ENCODE measurements at places on chromosomes 6 and 20. TPM values are rescaled to one million over a fixed set of nuclear protein-coding genes. Genes with fewer than 3 reads are reported as not detected.

GRCh38 chr6:158815379-158815724 is 3.8 kb downstream of the EZR start:
- DNase-seq: no peak

- DNase-seq: no peak
Measured at GRCh38 chr6:28537065-28537464, 11.4 kb downstream of the GPX5 start.

SOX4 gene
- total RNA-seq: 26.4 TPM

DNA sequence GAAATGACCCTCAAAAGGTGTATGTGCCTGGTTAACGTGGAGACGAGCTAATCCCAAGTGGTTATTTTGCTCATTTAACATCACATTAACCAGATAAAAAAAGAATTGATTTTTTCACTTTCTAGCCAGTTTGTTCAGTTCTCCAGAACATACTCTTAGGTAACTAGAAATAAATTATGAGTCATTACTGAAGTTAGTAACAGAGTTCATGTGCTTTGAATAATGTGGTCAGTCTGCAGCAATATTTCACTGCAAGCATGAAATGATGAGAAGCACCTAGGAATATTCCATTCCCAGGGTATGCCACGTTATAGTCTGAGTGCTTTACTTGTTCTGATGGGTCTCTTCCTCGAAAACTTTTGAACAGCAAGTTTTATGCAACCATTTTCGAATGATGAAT is 138.3 kb upstream of the INSM1 start:
- peak; percentile 34 for DNase-seq

- DNase-seq: no peak
Measured at GRCh38 chr6:148348778-148349177, 6.1 kb downstream of the SASH1 start.

- DNase-seq: no peak
Measured at GRCh38 chr6:63442870-63443269, 123.1 kb upstream of the LGSN start.

RAET1L gene
- not detected for total RNA-seq

MYLIP gene
- total RNA-seq: 23.2 TPM

DNA sequence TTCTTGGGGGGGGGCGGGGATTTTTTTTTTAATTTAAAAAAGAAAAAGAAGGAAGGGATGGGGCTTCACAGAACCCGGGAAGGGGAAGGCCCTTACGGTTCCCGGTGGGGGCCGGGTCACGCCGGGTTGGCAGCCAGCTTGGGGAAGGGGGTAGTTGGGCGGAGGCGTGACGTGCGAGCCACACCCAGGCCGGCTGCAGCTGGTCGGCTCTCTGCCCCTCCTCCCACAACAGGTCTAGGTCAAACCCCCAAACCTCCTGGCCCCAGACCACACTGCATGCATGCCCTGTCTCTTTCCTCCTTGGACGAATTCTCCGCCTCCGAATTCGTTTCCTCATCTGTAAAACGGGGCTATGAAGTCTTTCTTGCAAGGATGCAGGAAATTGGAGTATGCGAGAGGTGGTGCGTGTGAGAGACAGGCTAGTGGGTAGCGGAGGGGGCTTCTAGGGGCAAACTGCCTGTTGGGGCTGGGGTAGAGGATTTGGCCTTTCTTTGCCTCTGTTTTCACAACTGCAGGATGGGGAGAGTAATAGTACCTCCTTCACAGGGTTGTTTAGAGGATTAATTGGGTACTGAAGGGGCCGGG is 828 bp downstream of the HCK start:
- no peak for DNase-seq

DNA sequence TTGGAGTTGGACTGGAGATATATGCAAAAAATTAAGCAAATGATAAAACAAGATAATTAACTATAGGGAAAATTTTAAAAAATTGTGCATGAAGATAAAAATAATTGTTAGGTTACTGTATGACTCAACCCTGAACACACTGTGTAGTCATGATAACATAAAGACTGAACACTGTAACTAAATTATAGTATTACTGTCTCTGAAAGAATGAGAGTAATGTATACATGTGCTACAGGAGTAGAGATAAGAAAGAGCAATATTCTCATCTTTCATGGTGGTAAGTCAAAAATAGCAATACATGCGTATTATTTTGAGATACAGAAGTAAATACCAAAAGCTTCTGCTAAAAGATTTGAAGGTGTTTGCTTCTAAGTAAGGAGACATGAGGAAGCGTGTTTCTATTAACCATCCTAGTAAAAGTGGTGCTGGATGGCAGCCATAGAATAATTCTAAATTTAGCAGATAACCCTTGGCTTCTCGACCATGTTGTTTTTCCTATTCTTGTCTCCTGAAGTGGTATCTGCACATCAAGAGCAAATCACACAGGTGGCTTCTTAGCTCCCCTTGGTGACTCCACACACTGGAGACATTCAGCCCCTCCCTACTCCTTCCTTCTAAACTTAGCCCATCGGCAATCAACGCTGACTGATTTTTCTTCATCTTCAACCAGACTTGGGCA is 390.6 kb upstream of the PLCB4 start:
- DNase-seq: no peak

DNA sequence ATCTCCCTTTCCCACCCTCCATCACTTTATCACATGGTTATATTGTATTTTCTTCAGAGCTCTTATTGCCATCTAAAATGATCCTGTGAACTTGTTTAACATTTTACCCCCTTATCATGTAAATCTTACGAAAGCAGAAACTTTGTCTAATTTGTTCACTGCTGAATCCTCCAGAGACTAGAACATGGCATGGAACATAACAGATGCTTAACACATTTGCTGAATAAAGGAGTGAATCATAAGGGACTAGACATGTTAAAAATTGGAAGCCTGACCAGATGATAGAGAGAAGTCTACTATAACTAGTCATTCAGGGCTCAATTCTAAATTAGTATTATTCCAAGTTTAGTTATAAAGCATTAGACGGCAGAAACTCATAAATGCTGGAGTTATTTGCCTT is 73.3 kb downstream of the MAN1A1 start:
- no peak for DNase-seq

GRCh38 chr6:28858963-28859362 is 64.8 kb downstream of the TRIM27 start:
- DNase-seq: no peak

GRCh38 chr20:60085551-60086132 is 127.4 kb downstream of the CDH26 start:
- no peak for DNase-seq

DNA sequence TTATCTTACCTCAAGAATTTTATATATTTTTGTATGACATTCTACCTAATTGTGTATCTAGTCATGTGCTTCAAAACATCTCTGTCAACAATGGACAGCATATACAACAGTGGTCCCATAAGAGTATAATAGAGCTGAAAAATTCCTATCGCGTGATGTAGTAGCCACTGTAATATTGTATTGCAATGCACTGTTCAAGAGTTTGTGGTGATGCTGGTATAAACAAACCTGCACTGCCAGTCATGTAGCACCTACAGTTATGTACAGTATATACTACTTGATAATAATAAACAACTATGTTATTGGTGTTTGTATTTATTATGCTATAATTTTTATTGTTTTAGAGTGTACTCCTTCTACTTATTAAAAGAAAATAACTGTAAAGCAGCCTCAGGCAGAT is 672.7 kb downstream of the CD109 start:
- DNase-seq: no peak

DNA sequence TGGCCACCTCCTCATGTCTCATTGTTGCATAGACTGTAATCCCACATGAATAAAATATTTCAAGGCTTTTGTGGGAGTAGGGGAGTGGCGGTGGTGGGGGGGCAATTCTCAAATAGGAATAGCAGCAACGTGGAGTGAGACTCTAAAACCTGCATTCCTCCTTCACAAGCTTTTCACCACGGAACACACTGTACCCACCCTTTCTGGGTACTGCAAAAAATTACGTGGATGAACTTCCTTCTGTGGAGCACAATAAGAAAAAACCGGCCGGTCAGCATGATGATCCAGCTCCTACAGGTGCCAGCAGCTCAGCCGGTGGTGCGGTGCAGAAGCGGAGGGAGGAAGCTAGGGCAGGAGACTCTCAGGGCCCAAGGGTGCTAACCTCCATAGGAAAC is 930 bp upstream of the RRAGD start:
- DNase-seq: no peak

DNA sequence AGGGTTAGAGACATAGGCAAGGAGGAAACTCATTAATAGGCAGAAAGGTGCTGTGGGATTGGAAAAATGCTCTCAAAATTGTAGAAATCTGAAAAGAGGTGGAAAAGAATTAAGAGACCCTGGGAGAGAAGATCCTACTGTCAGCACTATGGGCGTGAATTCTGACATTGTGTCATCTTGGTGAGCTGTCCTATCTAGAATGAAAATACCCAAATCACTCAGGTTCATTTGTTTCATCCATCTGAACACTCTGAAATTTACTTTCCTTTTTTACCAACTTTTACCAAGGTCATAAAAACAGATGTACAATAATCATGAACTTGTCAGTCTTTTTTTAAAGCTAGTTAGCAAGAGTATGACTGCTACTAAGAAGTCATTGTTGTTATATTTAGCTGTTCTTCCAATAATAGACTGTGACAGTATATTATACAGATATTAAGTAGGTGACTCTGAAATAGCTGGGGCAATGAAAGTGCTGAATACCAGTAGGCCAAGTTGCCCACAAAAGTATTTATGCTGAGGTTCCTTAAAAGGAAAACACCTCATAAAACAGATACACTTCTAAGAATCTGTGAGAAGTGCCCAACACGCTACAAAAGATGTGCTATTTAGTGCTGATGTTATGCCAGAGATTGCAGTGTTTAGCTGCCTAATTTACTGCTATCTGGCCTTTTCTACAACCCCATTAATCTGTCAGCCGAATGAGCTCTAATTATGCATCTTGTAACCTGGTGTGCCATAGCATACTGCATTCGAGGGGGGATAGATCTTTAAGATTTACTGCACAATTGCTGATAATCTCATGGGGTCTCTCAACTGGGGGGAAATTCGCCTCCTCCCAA is 217.5 kb upstream of the SUPT3H start:
- DNase-seq: peak; percentile 57

NKAPL gene
- total RNA-seq: not detected

DNA sequence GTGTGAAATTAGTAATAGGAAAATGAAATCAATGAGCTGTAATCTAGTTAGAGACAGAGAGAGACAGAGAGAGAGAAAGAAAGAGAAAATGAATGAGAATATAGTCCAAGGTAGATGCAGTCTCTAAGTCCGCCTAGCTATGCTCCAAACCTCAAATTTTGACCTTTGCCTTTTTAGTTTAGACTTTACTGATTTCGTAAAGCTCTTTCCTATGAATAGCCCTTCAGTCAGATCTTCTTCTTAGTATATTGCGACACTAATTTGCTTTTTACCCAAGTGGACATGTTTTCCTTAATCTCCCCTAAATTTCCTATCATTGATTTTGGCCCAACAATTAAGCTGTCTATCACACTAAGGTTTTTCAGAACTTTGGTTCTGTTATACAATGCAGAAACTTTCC is 49.5 kb downstream of the TFAP2D start:
- no peak for DNase-seq

DNA sequence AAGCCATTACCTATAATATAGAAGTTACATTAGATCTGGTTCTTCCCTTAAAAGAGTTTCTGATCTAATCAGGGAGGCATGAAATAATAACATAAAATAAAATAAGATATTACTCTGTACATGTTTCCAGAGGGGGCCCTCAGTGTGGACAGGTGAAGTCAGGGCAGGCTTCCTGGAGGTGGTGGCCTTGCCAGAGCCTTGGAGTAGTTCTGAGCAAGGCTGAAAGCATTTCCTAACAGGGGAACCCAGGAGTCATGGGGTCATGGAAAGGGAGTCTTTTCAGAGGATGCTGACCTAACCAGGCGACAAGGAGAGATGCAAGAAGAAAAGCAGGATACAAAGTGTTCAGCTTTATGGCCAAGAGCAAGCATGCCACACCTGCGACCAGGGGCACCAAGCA is 471.3 kb upstream of the AGPAT4 start:
- no peak for DNase-seq

GRCh38 chr20:2006452-2007361 is 12.8 kb upstream of the PDYN start:
- peak; percentile 24 for DNase-seq

GRCh38 chr20:63183422-63184146 is 32.3 kb downstream of the YTHDF1 start:
- peak; percentile 38 for DNase-seq

RIMS1 gene
- 0.21 TPM for total RNA-seq

- no peak for DNase-seq
Measured at GRCh38 chr6:16991981-16992629, 109.7 kb upstream of the STMND1 start.

DNA sequence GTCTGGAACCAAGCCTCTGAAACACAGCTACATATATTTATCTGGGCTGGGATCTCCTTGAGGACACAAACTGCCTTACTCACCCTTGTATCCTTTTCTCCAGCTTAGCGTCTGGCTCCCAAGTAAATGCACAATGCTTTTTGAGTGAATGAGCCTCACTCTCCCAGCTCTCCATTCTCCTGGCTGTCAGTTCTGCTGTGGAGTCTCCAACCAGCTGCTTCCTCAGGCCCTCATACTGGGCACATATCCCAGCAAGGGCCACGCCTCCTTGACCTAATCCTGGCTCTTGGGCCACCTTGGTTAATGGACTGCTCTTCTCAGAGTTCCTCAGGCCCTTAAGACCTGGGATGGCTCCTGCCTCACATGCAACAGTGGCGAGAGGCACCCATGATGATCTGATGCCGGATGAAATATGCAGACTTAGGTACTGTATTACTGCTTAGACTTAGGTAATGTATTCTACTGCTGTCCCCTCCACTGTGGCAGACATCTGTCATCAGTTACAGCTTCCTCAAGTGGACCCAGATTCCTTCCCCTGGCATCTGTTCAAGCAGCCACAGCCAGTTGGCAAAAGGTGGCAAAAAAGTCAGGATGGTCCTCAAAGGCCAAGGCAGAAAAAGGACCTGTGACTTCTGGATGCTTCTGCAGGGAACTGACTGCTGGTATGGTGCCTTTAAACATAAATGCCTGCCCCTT is 16.5 kb downstream of the SNHG17 start:
- DNase-seq: peak; percentile 88

GRCh38 chr20:64051033-64051452 is 1.6 kb upstream of the SOX18 start:
- DNase-seq: no peak

- DNase-seq: no peak
Measured at GRCh38 chr20:6657904-6658303, 109.6 kb upstream of the BMP2 start.

TMEM217 gene
- total RNA-seq: 0.35 TPM

SEMG1 gene
- total RNA-seq: not detected

DNA sequence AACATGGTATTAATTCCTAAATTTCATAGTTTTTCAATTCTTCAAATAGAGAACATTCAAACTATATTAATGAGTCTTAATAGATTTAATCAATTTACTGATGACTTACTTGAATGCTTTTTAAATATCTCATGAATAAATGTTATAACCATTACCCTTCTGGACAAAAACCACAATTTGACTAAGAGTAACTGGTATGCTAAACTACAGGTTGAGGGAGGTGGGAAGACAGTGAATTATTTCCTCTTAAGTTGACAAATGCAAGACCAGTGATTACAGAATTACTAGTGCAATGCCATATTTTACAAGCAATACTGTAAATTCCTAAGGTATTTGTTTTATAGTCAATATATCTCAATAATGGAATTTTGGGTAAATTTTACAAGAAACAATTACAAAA is 65.1 kb downstream of the REV3L start:
- no peak for DNase-seq

Data from myocyte (in vitro differentiated cells).